ENCODE measurements at places on chromosomes 7 and 10.

GRCh38 chr7:7641129-7641663 is 644 bp downstream of the UMAD1 start:
- DNase-seq = no peak

GRCh38 chr10:83218205-83218604 is 921.1 kb upstream of the GHITM start:
- no peak for DNase-seq

GRCh38 chr7:41731493-41732435 is 28.9 kb upstream of the INHBA start:
- DNase-seq = no peak

DNA sequence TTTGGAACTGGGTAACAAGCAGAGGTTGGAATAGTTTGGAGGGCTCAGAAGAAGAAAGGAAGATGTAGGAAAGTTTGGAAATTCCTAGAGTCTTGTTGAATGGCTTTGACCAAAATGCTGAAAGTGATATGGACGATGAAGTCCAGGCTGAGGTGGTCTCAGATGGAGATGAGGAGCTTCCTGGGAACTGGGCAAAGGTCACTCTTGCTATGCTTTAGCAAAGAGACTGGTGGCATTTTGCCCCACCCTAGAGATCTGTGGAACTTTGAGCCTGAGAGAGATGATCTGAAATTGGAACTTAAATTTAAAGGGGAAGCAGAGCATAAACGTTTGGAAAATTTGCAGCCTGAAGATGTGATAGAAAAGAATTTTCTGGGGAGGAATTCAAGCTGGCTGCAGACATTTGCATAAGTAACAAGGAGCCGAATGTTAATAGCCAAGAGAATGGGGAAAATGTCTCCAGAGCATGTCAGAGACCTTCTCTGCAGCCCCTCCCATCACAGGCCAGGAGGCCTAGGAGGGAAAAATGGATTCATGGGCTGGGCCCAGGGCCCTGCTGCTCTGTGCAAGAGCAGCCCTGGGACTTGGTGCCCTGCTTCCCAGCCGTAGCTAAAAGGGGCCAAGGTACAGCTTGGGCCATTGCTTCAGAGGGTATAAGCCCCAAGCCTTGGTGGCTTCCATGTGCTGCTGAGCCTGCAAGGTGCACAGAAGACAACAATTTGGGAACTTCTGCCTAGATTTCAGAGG is 3.6 kb downstream of the PDSS1 start:
- DNase-seq = no peak

DNA sequence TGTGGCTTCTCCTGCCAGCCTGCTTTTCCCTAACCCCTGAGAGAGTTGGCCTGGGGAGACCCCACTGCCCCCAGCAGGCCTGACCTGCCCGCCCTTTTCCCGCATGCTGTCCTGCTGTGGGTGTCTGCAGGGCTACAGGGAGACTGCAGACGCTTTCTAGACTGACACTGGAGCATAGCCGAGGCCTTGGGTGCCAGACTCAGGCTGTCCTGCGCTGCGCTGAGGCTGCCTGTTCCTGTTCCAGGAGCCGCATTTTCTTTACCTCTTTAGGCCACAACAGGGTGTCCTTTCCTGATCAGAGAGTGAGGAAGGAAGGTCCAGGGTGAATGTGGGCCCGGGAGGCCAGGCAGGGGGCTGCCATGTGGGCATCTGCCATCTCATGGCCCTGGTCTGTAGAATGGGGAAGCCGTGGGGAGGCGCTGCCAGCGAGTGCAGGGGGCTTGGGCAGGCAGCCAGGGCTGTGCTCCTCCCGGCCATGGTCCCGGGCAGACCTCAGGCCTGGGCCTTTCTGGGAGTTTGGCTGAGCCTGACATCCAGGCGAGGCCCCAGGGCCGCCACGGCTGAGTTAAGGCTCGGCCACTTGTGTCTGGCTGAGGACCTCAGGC is 3.6 kb downstream of the PWWP2B start:
- DNase-seq = no peak

- DNase-seq = no peak
Observed at GRCh38 chr10:69374242-69374641, 42.5 kb downstream of the TACR2 start.

DNA sequence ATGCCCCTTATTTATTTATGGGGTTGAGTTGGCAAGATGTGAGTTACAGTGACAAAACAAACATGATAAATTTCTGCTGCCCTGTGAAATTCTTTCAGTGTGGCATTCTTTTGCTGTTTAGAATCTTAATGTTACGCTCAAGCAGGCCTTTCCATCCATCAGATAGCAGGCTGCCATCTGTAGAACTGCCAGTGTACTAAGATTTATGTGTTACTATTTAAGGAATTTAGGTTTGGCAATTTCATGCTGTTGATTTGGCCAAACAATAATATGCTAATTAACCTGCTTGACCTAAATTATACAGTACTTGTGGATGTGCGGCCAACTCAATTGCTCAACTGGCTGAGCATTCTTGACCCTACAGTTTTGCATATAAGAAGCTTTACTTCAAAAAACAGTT is 477.7 kb upstream of the TPK1 start:
- no peak for DNase-seq

GRCh38 chr10:122233857-122234348 is 37.2 kb upstream of the BTBD16 start:
- DNase-seq = no peak

- DNase-seq = no peak
Observed at GRCh38 chr7:124915242-124915641, 14.4 kb downstream of the POT1 start.

DNA sequence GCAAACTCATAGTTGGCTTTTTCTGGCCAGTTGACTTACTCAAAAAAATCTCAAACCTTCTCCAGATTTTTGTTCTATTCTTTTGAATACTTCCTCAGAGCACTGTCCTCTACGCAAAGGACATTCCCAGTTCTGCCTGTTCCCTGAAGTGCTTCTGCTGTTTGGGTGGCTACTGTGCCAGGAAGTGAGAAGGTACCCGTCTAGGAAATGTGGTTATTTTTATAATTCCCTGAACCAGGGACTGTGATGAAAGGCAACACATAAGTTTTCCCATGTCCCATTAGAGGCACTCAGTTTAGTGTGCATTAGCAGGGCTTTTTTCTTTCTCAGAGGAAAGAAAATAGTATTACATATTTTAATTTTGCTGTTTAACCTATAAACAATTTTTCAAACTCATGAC is 370.3 kb downstream of the PHTF2 start:
- no peak for DNase-seq

- DNase-seq = no peak
Observed at GRCh38 chr7:107614425-107614824, 34.4 kb downstream of the BCAP29 start.
